KG1 (cell line): ENCODE measurements at places on chromosomes 5 and 9.

DNA sequence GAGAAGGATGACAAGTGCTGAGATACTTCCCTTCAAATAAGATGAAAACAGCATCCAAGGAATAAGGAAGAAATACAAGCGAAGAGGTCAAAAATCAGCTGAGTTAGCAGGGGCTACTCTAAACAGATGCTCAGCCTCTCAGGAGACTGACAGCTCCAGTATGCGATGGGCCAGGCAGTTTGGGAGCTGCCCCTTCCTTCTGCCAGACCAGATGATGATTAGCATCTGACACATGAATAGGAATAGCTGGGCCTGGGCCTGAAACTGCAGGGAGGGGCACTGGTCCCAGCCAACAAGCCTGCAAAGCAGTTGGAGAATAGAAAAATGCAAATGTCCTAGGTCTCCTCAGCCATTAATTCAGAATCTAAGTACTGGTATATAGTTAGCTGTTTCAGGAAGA is 13.1 kb upstream of the MAP3K1 start:
- no peak for DNase-seq

DNA sequence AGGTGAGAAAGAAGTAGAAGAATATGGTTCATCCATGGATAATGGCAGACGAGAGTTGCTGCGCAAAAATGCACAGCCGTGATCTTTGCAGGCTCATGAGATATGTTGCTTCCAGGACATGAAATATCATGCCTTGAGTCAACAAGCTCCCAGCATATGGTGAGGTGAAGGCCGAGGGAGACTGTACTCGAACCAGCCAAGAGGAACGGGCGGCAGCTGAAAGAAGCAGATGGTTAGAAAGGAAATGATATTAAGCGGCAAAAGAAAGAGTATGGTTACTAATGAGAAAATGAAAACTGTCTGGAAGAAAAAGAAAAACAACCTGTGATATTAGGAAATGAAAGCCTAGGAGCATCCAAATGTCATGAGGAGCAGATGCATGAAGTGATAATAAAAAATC is 344.7 kb upstream of the DAP start:
- DNase-seq, result no peak

GRCh38 chr5:65663804-65664521 is 39.1 kb downstream of the SHLD3 start:
- DNase-seq, result no peak

GRCh38 chr5:177336603-177337494 is 14.6 kb downstream of the LMAN2 start:
- DNase-seq, result no peak

DNA sequence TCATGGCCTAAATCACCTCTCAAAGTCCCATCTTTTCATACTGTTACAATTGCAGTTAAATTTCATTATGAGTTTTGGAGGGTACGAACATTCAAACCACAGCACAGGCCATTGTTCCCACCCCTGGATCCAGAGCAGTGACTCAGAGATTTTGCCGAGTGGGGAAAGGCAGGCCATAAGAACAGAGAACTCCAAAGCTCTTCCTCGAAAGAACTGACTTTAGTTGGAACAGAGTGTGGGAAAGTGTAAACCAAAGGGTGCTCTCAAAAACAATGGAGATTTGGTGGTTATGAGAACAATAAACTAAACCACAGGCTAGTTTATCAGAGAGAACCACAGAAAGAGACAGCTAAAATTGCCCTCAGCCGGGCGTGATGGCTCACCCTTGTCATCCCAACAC is 19.4 kb upstream of the GRPEL2 start:
- DNase-seq, result no peak

DNA sequence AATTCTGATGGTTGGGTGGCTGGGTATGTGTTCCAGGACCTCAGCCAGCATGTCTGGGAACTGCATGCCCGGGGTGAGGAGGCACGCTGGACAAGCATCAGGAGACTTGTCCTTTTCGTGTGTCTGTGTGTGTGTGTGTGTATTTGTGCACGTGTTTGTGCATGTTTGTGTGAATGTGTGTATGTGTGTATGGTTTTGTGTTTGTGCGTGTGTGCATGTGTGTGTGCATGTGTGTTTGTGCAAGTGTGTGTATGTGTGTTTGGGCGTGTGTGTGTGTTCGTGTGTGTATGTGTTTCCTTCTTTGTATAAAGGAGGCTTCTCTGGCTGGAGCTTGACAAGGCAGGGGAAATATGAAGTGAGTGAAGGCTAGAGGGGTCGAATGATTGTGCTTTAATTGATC is 491.5 kb downstream of the IRX1 start:
- DNase-seq, result no peak

DNA sequence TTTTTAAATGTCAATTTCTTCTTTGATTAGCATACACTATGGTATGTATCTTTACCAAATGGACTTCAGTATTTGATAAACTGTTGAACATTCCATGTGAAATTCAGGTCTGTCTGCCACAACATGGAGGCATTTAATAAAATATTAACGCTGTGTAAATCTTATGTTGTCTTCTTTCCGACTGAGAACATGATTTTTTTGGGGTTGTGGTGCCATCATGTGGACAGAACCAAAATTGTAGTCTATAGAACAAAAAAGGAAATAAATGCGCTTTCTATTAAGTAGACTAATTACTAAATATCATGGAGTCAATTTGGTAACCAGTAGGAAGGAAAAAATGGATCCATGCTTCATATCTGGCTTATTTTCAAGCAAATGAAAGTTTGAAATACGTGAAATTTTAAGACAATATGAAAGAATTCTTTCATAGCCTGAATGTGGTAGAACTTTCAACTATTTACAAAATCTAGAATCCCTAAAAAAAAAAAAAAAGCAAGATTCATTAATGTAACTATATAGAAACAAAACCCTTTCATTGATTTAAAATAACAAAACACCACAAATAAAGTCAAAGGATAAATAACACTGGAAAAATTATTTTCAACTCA is 2.8 kb upstream of the PLK2 start:
- no peak for DNase-seq

- DNase-seq, result no peak
Observed at GRCh38 chr9:134971696-134972095, 54.0 kb upstream of the FCN1 start.

- no peak for DNase-seq
Observed at GRCh38 chr5:10420468-10420867, 21.2 kb upstream of the ROPN1L start.

- no peak for DNase-seq
Observed at GRCh38 chr5:126961702-126962101, 68.7 kb downstream of the MARCHF3 start.

DNA sequence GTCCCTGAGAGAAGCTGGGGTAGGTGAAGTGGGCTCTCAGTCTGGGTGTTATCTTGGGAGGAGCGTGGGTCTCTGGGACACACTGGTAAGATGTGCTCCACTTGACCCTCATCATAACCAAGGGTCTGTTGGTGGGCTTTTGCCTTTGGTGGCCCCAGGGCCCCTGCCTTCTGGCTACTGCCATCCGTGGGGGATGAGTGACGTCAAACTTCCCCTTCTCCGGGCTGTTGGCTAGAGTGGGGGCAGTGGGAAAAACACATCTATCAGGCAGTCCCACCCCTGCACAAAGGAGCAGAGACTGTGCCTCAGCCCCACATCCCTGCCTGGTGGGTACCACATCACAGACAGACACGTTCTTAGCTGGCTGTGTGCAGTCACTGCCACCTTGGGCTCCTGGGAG is 35.1 kb downstream of the GADD45G start:
- DNase-seq, result no peak

DNA sequence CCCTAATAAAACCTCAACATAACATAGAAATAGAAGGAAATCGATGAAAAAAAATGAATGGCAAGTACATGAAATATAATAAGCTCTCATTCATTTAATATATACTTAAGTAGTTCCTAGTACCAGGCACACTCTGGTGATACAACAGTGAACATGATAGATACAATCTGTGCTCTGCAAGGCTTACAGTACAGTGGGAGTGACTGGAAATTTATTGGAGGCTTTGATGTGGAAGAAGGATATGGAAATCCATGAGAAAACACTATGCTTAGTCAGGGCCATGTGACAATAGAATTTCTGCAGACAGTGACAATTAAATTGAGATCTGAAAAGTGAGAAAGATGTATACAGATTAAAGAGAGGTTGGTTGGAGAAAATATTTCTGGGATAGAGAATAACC is 32.0 kb upstream of the IL33 start:
- no peak for DNase-seq

DNA sequence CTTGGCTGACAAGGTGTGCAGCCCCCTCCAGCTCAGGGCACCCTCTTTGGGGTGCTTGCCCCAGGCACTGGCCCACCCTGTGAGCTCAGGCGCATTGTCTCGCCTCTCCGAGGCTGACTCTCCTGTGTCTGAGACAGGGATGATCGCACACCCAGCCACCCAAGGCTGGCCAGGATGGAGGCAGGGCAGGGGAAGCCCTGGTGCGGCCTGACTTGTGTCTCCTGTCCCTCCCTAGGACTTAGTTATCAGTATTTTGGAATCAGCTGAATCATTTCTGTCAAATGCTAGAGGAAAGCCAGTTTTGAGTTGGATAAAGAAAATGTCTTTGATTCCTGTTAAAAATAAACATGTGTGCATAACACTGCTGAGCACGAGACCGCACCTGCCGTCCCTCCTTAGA is 2.5 kb upstream of the DBH start:
- no peak for DNase-seq

- DNase-seq, result no peak
Observed at GRCh38 chr9:106913276-106913675, 50.3 kb downstream of the ZNF462 start.

DNA sequence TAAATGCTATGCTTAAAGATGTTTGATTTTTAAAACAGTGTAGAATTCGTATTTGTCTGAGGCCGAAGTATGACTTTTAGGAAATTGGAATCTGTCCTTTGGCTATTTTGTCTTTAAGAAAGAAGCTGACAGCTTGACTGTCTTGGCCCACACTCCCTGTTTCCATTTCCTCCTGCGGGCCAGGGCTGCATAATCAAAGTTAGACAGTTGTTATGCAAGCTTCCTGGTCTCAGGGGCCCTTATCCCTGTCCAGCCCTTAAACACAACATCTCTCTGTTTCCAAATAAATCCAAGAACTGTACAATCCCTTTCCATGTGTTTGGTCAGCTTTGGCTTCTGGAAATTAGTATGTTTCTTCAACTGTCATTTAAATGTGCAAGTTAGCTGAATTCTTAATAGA is 54.6 kb upstream of the ECM2 start:
- DNase-seq, result no peak

- DNase-seq, result no peak
Observed at GRCh38 chr5:180832638-180833068, 28.4 kb downstream of the ZFP62 start.

DNA sequence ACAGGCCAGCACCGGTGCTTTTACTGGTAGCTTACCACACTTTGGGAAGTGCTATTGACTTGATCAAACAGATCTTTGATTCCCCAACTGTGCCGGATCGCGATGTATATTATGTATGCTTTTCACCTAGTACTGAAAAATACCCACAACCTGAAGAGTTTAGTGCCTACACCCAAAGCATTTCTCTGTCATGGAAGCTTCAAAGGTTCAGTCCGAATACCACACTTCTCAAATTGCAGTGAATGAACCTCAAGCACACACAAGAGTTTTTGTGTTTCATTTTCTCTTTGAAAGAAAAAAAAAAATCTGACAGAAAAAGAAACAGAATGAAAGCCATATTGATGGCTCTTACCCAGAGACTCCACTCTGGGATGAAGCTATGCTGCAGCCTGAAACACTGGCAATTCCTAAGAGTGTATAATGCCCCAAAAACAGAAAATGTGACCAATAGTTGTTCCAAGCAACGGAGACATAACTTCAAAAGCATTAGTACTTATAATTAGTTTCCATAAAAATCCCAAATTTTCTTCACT is 100.9 kb downstream of the EBF1 start:
- DNase-seq, result no peak

GRCh38 chr9:133371261-133371711 is 4.6 kb downstream of the SURF4 start:
- no peak for DNase-seq

DNA sequence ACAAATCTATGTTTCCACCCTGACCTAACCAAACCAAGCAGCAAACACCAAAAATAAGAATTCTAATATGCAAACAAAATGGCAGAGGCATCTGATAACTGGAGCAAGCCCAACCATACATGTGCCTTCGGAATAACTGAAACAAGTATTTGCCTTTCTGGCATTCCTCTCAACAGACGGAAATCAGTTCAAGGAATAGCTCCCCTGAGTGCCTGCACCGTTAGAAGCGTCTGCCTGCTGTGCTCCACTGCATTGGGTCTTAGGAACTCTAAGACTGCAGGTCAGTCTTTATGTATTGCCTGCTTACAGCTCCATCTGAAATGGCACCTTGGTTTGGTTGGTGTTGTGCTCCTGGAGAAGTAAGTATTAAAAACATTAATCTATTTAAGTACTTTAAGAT is 98.5 kb downstream of the MRPS27 start:
- no peak for DNase-seq

- no peak for DNase-seq
Observed at GRCh38 chr9:4106081-4106759, 193.6 kb downstream of the GLIS3 start.

GRCh38 chr5:65835191-65835590 is 91.2 kb upstream of the ERBIN start:
- no peak for DNase-seq

GRCh38 chr5:96628406-96628805 is 33.8 kb upstream of the CAST start:
- no peak for DNase-seq

- DNase-seq, result no peak
Observed at GRCh38 chr9:112401175-112401815, 21.4 kb downstream of the HSDL2 start.
